ENCODE measurements at places on chromosomes 2 and 18.
A peak's percentile ranks its signal among the peaks of the same experiment; 100 is the strongest.

DNA sequence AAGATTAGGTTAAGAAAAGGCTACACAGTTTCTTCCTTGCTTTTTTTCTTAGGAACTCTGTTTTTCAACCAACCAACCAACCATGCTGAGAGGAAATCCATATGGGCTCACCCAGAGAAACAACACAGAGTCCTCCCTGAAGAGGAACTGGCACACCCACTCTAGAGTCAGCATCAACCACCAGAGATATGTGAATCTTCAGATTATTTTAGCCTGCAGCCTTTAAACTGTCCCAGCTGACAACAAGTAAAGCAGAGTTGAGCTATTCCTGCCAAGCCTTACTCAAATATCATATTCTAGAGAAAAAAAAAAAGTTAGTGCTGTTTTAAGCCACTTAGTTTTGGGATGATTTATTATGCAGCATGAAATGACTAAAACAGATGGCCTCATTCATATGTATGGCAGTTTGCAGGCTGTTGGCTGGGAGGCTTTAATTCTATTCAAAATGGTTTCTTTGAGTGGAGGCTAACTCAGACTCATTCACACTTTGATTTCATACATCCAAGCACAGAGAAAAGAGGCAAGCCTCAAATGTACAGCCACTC is 1637.7 kb upstream of the LRRTM1 start:
- no peak for DNase-seq

DNA sequence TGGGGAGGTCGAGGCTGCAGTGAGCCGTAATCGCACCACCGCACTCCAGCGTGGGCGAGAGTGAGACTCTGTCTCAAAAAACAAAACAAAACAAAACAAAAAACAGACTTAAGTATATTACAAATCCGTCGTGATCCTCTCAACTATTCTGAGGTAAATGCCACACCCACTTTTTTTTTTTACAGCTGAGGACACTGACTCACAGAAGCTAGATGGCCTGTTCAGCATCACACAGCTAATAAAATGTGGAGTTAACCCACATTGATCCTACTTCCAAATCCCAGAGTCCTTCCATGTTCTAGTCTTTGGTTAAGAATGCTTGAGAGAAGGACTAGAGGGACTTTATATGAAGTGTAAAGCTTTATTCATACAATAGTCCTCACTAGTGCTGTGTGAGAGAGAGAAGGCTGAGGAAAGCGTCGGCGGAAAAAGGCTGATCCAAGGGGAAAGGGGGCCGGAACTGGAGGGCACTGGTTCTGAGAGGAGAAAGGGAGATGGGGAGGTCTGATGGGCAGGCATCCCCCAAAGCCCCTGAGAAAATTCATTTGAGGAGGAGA is 627 bp downstream of the RNF25 start:
- DNase-seq, result peak; percentile 15

DNA sequence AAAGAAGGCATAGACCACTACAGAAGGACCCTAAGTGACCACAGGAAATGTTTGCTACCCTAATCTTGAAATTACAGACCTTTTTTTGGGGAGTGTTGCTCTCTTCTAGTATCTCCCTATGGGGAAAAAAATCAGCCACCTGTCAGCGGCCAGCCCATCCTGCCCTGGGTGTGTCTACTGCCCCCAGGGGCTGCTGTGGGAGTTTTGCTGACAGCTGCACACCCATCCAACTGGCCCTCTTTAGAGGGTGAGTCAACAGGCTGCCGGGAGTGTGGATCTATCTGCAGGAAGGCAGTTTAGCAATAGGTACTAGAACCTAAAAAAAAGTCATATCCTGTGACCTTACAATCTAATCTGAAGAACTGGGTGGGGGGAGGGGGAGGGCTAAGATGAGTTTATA is 796 bp upstream of the DYSF start:
- peak; percentile 48 for DNase-seq

- DNase-seq, result no peak
These were observed 169.4 kb downstream of the GALNT1 start for GRCh38 chr18:35750929-35751328.

GRCh38 chr2:3186766-3187165 is 190.9 kb downstream of the EIPR1 start:
- DNase-seq, result no peak

DNA sequence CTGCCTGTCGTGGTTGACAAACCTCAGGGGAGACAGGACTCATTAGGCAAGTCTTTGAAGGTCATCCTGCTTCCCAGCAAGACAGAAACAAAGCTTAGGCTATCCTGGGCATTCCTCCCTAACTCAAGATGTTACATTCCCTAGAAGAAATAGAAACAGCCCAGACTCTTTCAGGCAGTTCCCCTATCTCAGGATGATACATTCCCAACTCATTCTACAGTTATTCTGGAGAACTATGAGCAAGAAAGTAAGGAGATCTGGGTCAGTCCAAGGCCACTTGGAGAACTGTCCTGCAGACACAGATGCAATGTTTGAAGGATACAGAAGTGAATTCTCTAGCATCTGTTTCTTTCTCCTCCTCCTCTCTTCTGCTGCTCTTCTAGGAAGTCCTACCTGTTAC is 220.1 kb upstream of the NCKAP5 start:
- DNase-seq, result no peak

DNA sequence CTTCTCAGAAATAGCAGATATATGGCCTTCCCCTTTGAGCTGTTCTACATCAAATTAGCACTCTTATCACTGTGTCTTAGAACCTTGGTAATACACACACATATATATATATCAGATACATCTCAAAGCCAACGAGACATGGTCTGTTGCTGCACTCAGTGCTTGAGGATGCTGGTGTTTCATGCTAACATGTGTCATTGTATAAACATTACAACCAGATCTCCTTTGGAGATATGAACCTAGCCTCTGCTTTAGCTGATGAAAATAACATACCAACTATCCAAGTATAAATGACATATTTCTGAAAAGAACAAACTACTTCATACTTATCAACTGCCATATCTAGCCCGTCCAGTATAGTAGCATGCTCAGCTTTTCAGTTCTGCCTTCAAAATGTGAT is 226.7 kb upstream of the HNRNPA3 start:
- DNase-seq, result no peak

Measured in cardiac fibroblast (primary cell).